ENCODE measurements at places on chromosomes 4 and X. TPM values are rescaled to one million over a fixed set of nuclear protein-coding genes. Genes with fewer than 3 reads are reported as not detected.

The EDNRA gene
- total RNA-seq = 10.8 TPM

The POU4F2 gene
- not detected for total RNA-seq

The DUSP21 gene
- not detected for total RNA-seq

The RAB9A gene
- 20.0 TPM for total RNA-seq

DNA sequence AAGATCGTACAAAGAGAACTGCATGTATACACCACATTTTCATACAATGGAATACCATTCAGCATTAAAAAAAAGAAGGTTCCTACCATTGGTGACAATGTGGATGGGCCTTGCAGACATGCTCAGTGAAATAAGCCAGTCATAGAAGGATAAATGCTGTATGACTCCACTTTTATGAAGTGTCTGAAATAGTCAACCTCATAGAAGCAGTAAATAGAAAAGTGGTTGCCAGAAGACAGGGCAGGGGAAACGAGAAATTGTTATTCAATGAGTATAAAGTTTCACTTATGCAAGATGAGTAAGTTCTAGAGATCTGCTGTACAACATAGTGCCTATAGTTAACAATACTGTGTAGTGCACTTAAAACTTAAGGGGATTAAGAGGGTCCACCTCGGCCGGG, 257.5 kb upstream of the FTHL17 start:
- H3K27me3 ChIP-seq = no peaks in the 10 kb centered on the region
- no peak overlapping the region for H3K27ac ChIP-seq
- no peak for DNase-seq
- peaks cover 15% of the 10 kb centered on the region for H3K4me1 ChIP-seq
- no peak overlapping the region for H3K4me3 ChIP-seq

- no peak overlapping the region for H3K4me3 ChIP-seq
- no peaks in the 10 kb centered on the region for H3K27me3 ChIP-seq
- no peak overlapping the region for H3K27ac ChIP-seq
- H3K4me1 ChIP-seq = no peaks in the 10 kb centered on the region
Measured at GRCh38 chr4:81923140-81923539, 450.7 kb downstream of the HNRNPD start.

DNA sequence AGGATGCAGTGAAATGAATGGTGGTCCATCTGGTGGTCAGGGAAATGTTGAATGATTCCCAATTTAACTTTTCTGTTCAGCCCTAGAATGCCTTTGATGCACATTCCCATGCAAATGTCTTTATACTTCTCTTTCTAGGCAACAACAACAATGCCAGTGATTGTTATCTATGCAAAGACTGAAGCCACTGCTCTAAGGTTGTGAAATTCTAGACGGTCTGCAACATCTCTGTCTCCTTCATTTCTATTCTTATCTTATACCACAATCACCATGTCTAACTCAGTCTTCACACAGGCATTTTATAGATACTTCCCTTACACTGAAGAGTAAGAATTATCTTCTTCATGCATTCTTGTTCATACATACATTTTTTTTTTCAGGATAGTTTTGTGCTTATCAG, 84.5 kb downstream of the HPGD start:
- no peak overlapping the region for H3K4me3 ChIP-seq
- H3K27me3 ChIP-seq = no peaks in the 10 kb centered on the region
- no peaks in the 10 kb centered on the region for H3K4me1 ChIP-seq
- H3K36me3 ChIP-seq = no peaks in the 10 kb centered on the region
- H3K27ac ChIP-seq = no peak overlapping the region

- H3K27me3 ChIP-seq = no peaks in the 10 kb centered on the region
- no peak for DNase-seq
- H3K36me3 ChIP-seq = no peaks in the 10 kb centered on the region
- no peak overlapping the region for H3K4me3 ChIP-seq
- H3K4me1 ChIP-seq = no peaks in the 10 kb centered on the region
Measured at GRCh38 chrX:106949366-106949765, 29.2 kb downstream of the CLDN2 start.

GRCh38 chrX:105608745-105609144, 213.6 kb upstream of the NRK start:
- no peaks in the 10 kb centered on the region for H3K27me3 ChIP-seq
- no peak for DNase-seq
- no peaks in the 10 kb centered on the region for H3K36me3 ChIP-seq
- no peak overlapping the region for H3K27ac ChIP-seq
- H3K4me1 ChIP-seq = no peaks in the 10 kb centered on the region

GRCh38 chr4:181319629-181320028, 923.6 kb upstream of the TENM3 start:
- H3K4me3 ChIP-seq = no peak overlapping the region
- H3K27me3 ChIP-seq = no peaks in the 10 kb centered on the region
- H3K4me1 ChIP-seq = no peaks in the 10 kb centered on the region
- DNase-seq = no peak
- no peaks in the 10 kb centered on the region for H3K36me3 ChIP-seq

GRCh38 chr4:98491899-98492559, 166.4 kb downstream of the TSPAN5 start:
- H3K27me3 ChIP-seq = no peaks in the 10 kb centered on the region
- H3K4me3 ChIP-seq = no peak overlapping the region
- H3K27ac ChIP-seq = no peak overlapping the region
- no peaks in the 10 kb centered on the region for H3K4me1 ChIP-seq
- no peaks in the 10 kb centered on the region for H3K36me3 ChIP-seq
- DNase-seq = no peak
